ENCODE measurements at places on chromosomes 12 and 14.

DNA sequence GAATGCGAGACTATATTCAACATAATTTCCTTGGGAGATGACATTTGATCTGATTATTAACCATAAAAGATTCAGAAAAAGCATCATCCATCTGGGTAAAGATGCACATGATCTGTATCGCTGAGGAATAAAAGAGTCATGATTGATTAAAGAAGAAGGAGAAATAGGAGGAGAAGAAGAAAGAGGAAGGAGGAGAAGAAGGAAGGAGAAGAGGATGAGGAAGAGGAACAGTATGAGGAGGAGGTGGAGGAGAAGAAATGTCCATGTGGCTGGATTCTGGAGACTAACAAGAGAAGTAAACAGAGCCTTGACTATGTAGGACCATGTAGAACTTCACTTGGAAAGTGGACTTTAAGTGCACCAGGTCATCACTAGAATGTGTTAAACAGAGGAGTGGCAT lies 947.4 kb downstream of the LRFN5 start:
- DNase-seq: no peak

DNA sequence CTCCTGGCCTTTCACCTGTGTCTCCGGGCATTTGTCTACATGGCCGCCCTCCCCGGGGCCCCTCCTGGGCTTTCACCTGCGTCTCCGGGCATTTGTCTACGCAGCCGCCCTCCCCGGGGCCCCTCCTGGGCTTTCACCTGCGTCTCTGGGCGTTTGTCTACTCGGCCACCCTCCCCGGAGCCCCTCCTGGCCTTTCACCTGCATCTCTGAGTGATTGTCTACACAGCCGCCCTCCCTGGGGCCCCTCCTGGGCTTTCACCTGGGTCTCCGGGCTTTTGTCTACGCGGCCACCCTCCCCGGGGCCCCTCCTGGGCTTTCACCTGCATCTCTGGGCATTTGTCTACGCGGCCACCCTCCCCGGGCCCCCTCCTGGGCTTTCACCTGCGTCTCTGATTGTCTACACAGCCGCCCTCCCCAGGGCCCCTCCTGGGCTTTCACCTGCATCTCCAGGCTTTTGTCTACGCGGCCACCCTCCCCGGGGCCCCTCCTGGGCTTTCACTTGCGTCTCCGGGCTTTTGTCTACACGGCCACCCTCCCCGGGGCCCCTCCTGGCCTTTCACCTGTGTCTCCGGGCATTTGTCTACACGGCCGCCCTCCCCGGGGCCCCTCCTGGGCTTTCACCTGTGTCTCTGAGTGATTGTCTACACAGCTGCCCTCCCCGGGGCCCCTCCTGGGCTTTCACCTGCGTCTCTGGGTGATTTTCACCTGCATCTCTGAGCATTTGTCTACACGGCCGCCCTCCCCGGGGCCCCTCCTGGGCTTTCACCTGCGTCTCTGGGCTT lies 68.0 kb upstream of the GALNT9 start:
- no peak for DNase-seq

GRCh38 chr12:109943811-109944210 lies 43.7 kb downstream of the TCHP start:
- no peak for DNase-seq

DNA sequence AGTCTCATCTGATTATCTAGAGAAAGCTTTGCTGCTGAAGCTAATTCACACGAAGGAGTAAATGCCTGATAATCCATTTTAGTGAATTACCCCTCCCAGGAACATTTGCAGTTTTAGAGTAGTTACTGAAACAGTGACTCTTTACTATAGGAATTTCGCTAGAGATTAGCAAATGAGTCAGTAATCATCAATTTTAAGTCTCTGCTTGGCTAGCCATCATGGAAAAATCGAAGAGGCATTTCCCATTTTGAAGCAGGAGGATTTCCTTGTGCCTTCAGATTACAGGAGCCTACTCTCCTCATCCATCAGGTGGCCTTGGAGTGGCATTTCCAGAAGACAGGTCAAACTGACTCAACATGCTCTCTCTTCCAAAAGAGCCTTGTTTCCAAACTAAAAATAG lies 154.5 kb downstream of the EGLN3 start:
- no peak for DNase-seq

GRCh38 chr14:49160983-49161382 lies 425.2 kb downstream of the RPS29 start:
- DNase-seq: no peak

GRCh38 chr14:66804141-66804540 lies 296.2 kb downstream of the GPHN start:
- no peak for DNase-seq

DNA sequence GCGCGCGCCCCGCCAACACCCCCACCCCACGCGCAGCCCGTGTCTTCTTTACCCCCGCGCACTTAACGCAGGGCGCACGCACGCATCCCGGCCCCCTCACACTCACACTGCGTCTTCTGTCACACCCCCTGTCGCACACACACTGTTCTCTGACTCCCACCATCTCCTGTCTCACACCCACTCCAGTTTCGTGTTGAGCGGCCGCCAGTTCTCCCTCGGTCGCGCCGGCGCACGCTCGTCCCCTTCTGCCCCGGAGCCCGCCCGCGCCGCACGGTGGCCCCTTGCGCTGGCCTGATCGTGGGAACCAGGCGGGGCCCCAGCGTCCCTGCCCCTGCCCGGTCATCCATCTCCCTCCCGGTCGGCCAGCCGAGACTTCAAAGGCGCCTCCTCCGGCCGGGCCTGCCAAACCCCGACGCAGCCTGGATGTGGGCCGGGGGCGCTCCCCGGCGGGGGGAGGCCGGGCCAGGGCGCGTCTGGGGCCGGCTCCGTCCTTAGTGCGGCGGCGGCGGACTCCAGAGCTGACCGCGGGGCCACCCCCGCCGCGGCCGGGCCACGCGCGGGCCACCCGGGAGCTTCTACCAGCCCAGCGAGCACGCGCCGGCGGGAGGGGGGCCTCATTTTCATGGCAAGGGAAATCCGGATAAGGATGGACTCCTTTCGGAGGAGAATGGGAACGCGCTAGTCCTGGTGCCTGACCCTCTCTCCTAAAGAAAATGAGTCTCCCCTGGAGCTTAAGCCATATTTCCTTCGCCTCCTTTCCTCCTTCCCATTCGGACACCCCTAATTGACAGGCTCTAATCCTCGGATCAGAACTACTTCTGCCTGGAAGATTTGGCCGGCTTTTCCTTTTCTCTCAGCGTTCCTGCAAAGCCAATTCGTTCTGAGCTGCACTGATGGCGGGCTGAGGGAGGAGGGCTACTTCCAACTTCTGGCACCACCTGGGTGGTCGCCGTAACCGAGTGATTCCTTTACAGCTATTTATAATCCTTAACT lies 82.0 kb upstream of the HMGA2 start:
- no peak for DNase-seq

DNA sequence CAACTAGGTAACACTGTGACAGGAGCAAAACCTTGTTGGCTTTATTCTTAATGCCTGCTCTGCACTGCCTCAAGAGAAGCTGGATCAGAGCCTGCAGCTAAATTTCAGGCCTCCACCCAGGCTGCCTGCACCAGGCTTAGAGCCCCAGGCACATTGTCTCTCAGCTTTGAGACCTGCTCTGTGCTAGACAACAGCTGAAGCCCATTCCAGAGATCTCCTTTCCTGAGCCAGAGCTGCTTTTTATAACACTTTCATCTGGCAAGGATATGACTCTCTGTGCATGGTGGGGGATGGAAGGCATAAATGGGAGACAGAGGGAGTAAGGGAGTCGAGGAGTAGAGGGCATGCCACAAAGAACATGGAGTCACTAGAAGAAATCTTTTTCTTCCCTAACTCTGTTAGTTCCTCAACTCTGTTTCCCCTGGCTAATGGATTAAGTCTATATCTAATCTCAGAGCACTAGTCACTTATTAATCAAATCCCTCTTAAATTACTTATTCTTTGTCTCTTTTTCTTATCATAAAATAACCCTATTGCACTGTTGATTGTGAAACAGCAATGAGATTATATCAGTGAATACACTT lies 27.1 kb upstream of the LUM start:
- no peak for DNase-seq

GRCh38 chr12:3995306-3995705 lies 122.1 kb upstream of the PARP11 start:
- no peak for DNase-seq

GRCh38 chr12:83083616-83084015 lies 396.9 kb downstream of the TMTC2 start:
- no peak for DNase-seq

DNA sequence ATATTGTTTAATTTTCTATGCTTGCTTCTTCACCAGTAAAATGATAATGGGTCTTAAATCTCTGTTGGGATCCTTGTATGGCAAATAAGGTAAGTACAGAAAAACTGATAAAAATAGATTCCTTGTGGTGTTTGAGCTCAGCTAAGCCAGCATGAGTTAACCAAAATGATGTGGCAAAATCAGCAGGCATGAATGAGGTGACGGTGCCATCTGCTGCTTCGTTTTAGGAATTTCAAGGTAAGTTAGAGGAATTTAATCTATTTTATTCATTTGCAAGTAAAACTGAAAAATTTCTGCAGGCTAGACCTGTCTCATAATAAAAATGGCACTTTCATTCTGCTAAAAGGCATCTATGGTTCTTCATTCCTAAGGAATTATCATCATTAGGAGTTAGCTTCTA lies 10.0 kb upstream of the CLEC7A start:
- no peak for DNase-seq

GRCh38 chr12:105083551-105084105 lies 630 bp downstream of the ALDH1L2 start:
- no peak for DNase-seq

DNA sequence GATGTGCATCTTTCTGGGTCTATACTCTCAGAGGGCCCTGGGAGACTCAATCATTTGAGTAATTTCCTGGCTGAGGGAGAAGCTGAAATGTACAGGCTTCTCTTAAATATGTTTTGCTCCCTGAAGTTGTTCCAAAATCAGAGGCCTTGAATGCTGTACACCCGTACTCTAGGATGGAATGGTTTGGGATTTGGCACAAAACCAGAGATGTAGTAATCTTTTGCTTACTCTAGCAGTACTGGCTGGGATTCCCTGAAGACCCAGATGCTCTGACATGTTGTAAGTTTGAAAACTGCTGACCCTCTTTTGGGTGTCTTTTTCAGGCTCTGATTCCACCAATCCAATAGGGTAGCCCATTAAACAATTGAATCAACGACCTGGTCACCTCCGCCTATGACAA lies 10.4 kb downstream of the ACACB start:
- DNase-seq: no peak

DNA sequence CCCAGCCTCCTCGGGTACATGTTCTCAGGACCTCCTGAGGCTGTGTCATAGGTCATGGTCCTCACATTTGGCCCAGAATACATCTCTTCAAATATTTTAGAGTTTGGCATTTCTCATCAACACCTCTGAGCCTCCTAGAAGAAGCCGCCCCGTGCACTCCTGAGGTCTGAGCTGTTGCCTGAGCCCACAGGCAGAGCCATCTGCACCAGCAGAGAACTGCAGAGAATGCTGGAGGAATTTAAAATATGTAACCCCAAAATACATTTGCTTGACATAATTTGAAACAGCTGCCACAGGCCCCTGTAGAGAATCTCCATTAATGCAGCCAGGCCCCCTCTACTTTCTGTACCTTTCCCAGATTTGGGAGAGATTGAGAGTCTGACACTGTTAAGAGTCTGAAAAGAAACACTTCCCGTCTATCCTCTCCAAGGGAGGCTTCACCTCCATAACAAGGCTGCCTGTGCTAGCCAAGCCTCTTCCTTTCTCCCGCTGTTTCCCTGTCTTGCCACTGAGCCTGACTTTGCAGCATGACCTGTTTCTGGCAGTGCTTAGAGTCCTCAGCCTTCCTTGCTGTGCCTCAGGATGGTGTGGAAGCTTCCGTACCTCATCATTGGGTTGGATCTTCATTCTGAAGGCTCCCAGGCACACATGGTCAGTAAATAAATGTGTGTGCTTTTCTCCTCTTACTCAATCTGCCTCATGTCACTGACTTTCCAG lies 95.4 kb upstream of the SFSWAP start:
- DNase-seq: no peak

DNA sequence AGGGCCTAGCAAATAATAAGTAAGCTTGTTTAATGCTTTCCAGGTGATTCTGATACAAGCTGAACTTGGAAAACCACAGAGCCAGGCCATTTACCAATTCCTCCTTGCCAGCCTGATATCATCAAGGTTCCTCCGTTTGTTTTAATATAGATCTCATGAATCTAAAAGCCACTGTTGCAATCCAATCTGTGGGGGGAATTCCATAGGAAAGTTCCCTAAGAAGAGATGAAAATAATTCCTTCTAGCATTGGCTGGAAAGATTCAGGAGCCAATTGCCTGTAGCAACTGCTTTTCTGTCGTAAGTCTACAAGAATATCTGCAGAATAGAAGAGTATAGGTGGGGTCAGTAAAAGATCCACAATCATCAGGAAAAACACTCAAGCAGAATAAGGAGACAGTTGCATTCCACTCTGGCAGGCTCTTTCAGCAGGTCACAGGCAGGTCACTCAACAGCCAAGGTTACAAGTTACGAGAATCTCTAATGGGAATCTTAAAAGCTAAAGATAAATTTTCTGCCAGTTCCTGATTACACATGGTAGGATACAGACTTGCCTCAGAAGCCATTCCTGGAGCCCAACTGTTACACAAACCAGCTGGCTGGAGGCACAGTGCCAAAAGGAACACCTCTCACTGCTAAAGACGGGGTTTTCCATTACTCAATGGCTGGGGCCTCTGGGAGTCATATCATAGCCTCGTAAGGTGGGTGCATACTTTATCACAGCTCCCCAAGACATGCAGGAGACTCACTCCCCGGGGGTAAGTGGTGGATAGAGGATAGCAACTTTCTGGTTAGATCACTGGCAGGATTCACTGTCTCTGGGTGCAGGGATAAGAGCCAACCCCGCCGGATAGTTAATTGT lies 43.6 kb downstream of the FGD6 start:
- no peak for DNase-seq

- DNase-seq: no peak
These were observed 126.9 kb downstream of the PAPOLA start for GRCh38 chr14:96629082-96629481.

DNA sequence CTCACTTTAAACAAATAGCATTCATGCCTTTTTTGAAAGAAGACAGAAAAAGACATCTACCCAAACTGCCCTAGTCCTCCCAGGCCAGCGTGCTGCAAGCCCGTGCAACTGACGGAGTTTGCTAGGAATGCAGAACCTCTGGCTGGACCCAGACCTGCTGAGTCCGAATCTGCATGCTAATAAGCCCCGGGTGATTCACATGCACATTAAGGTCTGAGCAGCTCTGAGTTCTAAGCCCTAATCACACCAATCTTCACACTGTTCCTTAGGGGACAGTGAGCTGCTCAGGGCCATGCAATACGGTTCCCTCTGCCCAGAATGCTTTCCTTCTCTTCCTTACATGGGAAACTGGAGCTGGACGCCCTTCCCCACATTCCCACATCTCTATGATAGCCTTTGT lies 25.2 kb downstream of the HAL start:
- DNase-seq: no peak

DNA sequence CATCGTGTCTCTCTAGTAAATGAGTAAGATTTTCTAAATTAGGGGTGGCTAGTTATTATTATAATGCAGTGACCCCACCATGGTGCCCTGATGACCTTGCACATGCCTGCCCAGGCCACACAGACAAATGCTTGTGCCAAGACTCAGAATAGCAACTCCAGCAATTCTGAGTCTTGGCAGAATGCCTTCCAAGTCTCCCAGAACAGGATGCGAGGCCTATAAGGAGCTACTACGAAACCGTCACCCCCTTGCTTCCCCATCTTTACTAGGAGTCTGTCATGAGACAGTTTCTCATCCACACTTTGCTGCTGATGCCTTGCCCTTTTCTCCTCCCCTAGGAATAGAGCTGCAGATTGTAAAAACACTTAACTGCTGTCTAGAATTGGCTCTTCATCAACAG lies 559.9 kb downstream of the TRHDE start:
- no peak for DNase-seq

- DNase-seq: no peak
These were observed 186.8 kb downstream of the TTC7B start for GRCh38 chr14:90629471-90629870.

Measured in activated CD8-positive, alpha-beta memory T cell treated with anti-CD3 and anti-CD28 coated beads for 1 hour (primary cell).